ENCODE measurements at places on chromosomes 2 and 18.

- no peak for DNase-seq
Measured at GRCh38 chr2:224523626-224524577, 61.3 kb downstream of the CUL3 start.

DNA sequence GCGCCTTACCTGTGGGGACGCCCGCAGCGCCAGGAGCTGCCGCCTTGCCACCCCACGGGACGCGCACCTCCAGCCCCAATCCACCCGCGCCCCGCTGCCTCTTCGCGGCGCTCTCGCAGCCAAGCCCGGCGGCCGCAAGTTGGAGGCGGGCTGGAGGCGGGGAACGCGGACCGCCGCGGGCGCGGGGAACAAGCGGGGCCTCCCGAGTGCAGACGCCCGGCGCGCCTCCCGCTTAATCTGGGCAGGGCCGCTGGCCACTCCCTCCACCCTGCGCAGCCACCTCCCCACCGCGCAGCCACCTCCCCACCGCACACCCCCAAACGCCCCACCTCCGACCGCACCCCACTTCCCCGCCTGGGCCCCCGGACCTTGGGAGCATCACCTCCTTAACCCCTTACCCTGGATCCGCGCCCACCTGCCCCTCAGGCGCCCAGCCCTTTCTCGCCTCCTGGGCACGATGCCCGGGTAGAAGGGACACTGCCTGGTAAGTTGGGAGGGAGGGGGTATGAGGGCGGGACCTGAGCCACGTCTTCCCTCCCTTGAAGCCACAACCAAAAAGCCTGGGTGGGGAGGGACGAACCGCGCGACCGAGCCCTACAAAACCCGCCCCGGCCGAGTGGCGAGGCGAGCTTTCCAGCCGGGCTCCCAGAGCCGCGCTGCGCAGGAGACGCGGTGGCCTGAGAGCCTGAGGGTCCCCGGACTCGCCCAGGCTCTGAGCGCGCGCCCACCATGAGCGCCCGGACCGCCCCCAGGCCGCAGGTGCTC, at the start of the genes COL4A3 and COL4A4:
TSS of gene COL4A3 (plus strand) at position 627 of the 765 bp plus-strand sequence. CDS start at position 730, 103 bp downstream.
TSS of gene COL4A4 (minus strand) at position 208 of the 765 bp plus-strand sequence. CDS start 16,722 bp downstream, outside the sequence.
- DNase-seq = no peak

DNA sequence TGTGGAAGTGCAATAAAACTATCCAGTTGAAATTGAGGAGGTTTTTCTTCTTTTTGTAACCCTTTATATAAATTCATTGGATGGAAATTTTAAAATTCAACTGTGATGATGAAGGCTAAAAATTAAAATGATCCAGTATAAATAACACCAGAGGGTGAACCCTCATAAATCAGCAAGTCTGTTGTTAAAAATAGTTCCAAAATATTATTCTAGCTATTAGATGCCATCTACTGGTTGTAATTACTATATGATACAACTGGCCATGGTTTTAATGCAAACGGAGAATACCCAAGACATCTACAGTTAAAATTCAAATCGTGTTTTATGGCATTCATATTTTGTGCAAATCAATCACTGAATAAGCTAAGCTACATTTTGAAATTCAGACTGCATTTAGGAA, 53.8 kb downstream of the TMEM200C start:
- no peak for DNase-seq

GRCh38 chr2:234989183-234989701, 37.4 kb downstream of the SH3BP4 start:
- no peak for DNase-seq

GRCh38 chr18:69246027-69246426, 154.7 kb upstream of the DOK6 start:
- no peak for DNase-seq

DNA sequence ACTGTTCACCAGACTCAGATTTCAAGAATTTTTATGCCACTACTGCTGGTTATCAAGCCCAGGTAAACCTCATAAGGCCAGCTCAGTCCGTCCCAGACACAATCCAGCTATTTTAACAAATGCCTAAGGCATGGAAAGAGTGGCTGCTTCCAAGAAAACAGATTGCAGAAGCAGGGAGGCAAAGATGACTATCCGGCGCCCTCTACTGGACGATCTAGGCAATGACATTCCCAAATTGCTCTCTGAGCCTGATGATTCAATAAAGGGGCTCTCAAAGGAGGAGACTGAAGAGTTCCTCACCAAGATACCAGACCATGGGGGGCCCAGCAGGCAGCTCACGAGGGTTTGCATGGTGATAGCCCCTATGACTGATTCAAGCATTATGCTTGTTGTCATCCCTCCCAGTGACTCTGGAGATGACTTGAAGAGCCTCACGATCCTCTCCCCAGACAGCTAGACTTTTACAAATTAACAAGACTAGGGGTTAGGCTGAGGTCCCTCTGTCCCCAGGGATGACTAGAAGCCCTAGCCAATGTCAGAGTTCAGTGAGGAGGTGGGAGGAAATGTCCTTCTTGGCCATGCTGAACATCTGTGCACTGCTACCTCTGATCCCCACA, 25.0 kb downstream of the SERPINB8 start:
- DNase-seq = no peak

DNA sequence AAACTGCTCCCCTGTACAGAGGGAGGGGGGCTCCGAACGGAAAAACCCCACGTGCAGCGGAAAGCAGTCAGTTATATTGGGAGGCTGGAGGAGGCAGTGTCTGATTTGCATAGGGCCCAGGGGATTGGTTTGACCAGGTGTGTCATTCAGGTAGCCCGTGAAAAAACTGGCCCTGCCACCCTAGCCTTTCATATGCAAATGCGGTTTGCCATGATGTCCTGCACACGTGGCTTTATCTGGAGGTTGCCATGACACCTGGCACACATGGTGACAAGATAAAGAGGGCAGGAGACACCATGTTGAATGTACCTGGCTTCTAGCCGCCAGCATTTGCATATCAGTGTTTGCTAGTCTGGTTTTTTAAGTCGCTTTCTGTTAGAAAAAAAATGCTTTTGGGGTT, 20.5 kb downstream of the SLC25A52 start:
- DNase-seq = no peak

DNA sequence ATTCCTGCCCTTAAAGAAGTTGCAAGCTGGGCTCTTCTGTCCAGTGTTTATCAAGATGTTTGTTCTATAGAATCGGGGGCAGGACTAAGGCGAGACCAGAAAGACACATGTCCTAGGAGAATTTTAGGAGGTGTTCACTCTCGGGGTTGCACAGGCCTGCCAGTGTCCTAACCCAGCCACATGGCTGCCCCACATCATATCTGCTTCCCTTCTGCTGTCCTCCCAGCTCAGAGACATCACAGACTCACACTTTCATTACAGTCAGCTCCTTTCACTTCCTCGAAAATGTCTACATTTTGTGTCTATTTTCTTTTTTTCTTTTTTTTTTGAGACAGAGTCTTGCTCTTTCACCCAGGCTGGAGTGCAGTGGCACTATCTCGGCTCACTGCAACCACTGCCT, 10.7 kb upstream of the MRO start:
- DNase-seq = no peak

- no peak for DNase-seq
Measured at GRCh38 chr2:84924173-84925106, 19.0 kb downstream of the TMSB10 start.

GRCh38 chr2:18752022-18752493, 162.7 kb upstream of the NT5C1B start:
- DNase-seq = no peak

- DNase-seq = no peak
Measured at GRCh38 chr2:47782381-47782670, 619 bp upstream of the MSH6 start.

DNA sequence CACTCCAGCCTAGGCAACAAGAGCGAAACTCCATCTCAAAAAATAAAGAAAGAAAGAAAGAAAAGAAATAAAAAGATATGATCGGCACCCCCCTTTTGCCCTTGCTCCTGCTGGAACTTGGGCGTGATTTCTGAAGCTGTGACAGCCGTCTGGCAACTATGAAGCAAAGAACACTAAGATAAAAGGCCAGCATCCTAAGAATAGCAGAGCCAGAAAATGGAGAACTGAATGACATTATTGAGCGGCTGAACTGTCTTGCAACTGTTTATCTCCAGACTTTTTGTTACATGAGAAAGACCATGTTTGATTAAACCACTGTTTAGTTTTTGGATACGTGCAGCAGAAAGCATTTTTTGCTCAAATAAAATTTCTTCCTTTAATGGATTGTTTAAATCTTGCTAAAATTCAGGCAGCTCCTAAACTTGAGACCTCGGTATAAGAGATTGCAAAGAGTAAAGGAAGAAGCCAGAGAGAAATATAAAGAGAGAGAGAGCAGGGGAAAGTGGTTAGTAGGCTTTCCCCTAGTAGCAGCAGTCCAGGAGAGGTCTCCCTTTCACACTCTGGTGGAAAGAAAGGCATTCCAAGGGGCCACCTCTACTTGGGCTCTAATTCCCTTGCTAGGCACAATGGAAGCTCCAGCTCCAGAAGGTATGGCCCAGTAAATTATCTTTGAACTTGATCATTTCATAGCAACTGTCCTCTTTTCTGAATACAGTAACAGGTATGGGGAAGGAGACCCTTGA, 8.2 kb upstream of the MBD2 start:
- DNase-seq = no peak

Measured in stimulated activated CD4-positive, alpha-beta T cell treated with anti-CD3 and anti-CD28 coated beads, Interleukin-15, amount 100 ng/mL, for 1 hour (primary cell).